AG20443 (cell line): ENCODE measurements at places on chromosomes 4 and X.

- no peak for DNase-seq
Measured at GRCh38 chr4:61924131-61924530, 724.0 kb downstream of the ADGRL3 start.

GRCh38 chr4:39331191-39331590 is 35.0 kb downstream of the RFC1 start:
- DNase-seq: no peak

DNA sequence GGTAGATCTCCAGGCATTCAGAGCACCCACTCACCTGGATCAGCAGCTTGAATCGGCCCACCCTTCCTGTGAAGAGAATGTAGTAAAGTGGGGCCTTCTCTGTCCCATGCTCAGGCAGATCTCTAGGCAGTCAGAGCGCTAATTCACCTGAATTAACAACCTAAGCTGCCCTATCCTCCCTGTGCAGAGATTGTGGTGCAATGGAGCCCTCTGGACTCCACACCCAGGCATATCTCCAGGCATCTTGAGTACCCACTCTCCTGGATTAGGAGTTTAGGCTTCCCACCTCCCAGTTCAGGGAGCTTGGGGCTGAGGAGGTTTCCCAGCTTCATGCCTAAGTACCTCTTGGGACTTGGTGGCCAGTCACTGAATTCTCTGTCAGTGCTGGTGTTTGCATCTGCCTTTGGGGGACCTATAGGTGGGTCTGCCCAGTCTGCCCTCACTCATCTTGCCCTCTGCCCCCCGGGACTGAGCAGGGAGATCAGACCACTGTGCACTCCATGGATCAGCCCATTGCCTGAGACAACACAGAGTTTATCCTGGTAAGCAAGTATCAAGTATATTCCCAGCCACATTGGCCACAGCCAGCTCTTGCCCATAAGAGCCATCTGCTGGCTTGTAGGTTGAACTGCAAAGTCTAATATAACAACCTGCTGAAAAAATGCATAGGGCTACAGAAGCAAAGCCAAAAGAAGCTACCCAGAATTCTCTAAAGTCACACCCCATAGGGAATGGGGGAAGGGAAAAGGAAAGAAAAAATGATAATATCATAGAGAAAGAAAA is 372.9 kb downstream of the KLHL13 start:
- DNase-seq: no peak

GRCh38 chrX:108292053-108292452 is 146.2 kb downstream of the COL4A6 start:
- DNase-seq: no peak

- DNase-seq: peak; percentile 69
Measured at GRCh38 chr4:57147335-57148060, 37.3 kb upstream of the IGFBP7 start.

DNA sequence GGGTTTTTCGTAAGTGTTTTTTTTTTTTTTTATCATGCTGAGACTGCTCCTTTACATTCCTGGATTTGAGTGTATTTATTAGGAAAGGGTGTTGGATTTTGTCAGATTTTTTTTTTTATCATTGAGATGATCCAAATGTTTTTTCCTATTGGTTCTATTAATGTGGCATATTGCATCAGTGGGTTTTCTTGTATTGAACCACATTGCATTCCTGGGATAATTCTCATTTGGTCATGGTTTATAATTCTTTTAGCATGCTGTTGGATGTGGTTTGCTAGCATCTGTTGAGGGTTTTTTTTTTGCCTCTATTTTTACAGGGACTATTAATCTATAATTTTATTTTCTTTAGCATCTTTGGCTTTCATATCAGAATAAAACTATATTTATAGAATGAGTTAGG is 28.8 kb downstream of the COL4A5 start:
- peak; percentile 8 for DNase-seq

GRCh38 chrX:154373340-154374306 is 811 bp downstream of the FLNA start:
- peak; percentile 34 for DNase-seq

GRCh38 chr4:158259955-158260575 is 49.8 kb downstream of the TMEM144 start:
- DNase-seq: no peak

DNA sequence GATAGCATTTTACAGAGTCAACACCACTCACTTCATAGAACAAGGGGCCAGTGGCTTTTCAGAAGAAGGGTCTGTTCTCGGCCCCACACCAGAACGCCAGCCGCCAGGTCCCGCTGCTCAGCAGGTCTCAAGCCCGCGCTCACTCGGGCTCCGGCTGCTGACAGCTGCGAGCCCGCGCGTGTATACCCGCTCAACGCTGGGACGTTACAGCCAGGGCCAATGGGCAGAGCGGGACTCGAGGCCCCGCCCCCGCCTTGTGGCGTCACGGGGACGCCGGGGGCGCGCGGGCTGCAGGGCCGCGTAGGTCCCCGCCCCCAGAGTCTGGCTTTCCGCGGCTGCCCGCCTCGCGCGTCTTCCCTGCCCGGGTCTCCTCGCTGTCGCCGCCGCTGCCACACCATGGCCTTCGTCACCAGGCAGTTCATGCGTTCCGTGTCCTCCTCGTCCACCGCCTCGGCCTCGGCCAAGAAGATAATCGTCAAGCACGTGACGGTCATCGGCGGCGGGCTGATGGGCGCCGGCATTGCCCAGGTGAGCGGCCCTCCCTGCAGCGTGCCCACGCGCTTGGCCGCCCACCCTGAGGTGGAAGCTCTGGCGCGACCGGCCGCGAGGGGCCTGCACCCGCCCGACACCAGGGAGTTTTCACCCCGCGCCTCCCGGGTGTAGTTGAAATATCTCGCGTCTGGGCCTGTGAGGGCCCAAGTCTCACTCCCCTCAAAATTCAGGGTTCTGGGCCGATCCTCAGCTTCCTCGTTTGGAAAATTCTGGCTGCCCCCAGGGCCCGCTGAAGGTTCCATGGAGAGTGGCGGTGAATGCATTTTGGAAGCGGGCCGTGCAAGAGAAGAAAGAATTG is at the start of gene HADH:
Gene HADH, plus strand, starts transcription at position 353 of the 850 bp plus-strand sequence. Its CDS starts 44 bp downstream, at position 397.
- DNase-seq: peak; percentile 99

- DNase-seq: no peak
Measured at GRCh38 chrX:136856551-136856950, 24.0 kb downstream of the RBMX start.

DNA sequence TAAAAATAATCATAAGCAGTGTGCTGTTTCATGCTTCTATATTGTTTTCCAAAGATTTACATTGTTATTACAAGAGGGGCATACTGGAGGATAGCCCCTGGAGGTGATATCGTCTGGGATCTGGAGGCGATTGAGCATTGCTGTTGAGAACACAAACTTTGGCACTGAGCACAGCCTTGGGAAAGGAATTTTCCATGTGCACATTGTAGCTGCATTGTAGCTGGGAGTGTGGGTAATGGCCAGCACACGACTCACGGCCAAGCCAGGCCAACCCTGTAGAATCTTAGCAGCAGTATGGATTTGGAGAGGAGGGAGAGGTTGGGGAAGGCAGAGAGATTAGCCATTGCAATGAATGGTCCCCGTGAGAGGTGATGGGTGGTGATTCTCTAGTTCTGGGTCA is 121.9 kb downstream of the SMIM20 start:
- no peak for DNase-seq

DNA sequence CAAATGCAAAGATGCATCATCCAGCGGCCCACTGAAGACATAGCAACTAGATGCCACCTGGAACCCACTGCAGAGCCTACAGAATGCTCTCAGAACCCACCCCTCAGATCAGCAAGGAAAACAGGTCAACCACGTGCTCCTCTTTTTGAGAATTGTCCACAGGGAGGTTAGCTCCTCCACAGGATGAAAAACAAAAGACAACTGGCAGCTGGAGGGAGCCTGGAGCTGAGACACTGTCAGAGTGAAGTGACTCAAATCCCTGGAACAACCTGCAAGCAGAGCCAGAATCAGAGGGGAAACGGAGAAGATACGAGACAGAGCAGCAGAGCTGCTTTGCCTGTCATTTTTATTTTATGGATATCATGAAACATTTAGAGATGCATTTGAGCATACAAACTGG is 277.6 kb downstream of the GASK1B start:
- peak; percentile 8 for DNase-seq

DNA sequence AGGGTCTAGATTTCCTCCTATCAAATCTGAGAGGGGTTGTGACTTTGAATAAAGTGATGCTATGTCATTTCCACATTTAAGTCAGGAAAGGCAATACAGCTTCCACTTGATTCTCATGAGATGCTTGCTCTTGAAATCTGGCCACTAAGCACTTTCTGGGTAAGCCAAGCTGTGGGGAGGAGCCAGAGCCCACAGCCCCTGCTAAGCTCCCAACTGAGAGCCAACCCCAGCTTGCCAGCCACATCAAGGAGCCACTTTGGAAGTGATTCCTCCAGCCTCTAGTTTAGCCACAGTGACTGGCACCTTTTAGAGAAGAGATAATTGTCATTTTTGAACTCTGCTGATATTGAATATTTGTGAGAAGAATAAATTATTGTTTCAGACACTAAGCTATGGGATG is 1441.5 kb upstream of the IGFBP7 start:
- no peak for DNase-seq

- DNase-seq: no peak
Measured at GRCh38 chr4:155094201-155094820, 114.1 kb upstream of the NPY2R start.

DNA sequence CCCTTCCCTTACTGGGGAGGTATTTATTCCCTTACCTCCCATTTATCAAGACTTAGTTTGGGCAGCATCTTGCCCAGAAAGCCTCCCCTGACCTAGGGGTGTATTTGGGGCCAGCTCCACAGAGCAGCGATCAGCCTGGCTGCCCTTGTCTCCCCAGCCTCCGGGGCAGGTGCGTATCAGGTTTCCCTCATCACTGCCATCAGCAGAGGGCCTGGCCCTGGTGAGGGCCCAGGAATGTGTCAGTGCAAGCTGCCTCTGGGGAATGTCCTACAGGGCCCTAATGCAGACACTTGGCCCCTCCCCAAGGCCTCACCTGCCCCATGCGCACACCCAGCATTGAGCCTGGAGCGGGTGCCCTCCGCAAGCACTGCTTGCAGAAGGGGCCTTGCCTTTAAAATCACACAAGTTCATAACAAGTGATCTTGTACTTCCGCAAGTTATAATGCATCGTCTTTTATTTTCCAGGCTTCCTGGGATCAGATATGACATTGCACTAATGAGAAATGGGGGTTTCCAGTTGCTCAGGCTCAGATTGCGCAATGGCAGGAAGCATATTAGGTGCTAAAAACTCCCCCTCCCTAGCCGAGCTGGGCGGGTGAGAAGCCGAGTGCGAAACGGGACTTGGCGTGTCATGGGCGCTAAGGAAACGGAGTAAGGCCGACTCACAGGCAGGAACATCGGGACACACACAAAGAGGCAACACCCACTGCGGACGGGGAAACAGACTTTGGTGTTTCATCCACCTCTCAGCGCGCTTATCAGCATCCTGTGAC is 25.4 kb upstream of the AFAP1 start:
- DNase-seq: no peak

DNA sequence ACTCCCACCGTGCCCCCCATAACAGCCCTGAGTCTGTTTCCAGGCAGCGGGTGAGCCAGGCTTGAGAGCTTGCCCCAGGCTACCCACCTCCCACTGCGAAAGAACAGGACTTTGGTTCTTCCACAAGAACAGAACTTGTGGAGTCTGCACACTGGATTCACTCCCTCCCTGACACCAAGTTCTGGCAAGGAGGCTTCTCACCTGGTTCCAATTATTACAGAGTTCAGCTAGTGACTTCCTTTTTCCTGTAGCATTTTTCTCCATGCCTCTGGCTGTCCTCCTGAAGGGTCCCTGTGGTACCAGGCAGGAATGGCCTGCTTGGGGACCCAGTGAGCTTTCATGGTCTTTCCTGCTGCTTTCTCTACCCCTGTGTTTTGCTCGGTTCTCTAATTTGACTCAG is 208.6 kb upstream of the SFRP2 start:
- DNase-seq: no peak

DNA sequence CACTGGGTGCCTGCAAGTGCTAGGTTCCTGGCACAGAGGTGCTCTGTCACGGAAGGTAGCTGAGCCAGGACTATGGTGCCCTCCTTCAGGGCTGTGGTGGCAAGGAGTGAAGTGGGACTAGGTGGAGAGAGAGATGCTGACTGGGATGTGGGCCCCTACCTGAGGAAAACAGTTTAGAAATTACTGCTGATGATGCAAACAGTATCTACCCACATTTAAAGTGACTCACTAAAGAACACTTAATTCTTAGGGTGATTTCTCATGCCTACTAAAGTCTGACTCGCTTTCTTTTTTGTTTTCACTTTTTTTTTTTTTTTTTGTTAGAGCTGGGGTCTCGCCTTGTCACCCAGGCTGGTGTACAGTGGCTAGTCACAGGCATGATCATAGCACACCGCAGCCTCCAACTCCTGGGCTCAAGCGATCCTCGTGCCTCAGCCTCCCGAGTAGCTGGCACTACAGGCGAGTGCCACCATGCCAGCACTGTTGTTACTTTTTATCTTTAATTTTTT is 3.1 kb downstream of the ZNF185 start:
- no peak for DNase-seq

DNA sequence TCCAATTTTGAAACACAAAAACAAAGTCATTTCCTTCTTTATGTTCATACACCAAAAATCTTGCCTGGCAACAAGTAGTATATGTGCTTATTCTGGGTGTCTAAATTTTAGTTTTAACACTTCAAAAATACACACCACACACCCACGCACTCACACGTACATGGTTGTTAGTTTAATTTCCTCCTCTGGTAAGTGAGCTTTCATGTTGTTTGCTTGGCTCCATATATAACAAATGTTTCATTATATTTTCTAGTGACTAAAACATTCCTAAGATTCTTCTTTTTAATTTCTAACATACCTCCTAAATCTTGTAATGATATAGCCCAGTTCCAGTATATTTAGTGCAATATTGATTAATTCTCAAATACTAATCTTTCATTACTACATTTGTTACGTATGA is 80.9 kb downstream of the PRDM5 start:
- no peak for DNase-seq

GRCh38 chrX:9062641-9063040 is 28.7 kb upstream of the FAM9B start:
- no peak for DNase-seq

- DNase-seq: no peak
Measured at GRCh38 chr4:80814266-80814665, 216.2 kb upstream of the BMP3 start.

GRCh38 chr4:121666091-121666679 is 30.6 kb downstream of the ANXA5 start:
- DNase-seq: no peak

DNA sequence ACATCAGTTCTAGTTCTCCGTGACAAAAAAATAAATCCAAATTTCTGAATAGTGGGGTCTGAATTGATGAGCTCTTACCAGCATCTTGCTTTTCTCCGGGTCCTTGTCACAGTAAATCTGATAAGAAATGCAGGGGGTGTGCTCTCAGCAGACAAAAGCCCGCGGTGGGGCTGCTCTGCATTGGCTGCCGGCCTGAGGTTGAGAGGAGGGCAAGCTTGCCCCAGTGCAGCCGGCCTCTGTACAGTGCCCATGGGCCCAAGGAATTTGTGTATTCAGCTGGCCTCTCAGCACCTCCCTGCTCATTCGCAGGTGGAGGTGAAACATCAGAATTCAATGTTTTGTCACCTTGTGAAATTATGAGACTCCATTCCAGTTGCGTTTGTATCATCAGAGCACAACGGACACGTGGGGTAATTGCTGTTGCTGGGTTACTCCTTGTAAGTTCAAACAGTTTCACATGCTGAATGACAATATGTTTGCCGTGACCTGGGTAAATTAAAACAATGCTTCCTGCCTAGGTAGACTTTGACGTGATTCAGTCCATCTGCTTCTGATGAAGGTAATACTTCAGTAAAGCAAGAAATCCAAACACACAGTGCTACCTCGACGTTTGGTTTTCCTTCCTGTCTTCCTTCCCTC is 596.4 kb downstream of the MID1IP1 start:
- no peak for DNase-seq
